ENCODE measurements at places on chromosomes 3 and 15.

GRCh38 chr3:16174026-16174355 lies 489 bp upstream of the GALNT15 start:
- no peak for DNase-seq

DNA sequence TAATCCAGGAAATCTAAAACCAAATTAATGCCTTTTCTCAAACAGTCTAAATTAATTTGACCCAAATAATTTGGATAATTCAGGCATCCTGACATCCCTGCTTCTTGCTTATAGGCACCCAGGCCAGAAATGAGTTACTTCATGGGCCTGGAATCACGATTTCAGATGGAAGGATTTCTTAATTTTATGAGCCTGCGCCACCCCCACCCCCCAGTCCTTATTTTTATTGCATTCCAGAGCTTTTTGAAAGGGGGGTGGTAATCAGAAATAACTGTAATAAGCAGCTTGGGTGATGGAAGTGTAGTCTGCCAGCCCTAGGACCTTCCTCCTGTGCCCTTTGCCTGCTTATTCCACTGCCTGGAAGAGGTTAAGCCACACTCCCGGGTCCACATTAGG lies 1.3 kb downstream of the AP2M1 start:
- DNase-seq, result no peak

DNA sequence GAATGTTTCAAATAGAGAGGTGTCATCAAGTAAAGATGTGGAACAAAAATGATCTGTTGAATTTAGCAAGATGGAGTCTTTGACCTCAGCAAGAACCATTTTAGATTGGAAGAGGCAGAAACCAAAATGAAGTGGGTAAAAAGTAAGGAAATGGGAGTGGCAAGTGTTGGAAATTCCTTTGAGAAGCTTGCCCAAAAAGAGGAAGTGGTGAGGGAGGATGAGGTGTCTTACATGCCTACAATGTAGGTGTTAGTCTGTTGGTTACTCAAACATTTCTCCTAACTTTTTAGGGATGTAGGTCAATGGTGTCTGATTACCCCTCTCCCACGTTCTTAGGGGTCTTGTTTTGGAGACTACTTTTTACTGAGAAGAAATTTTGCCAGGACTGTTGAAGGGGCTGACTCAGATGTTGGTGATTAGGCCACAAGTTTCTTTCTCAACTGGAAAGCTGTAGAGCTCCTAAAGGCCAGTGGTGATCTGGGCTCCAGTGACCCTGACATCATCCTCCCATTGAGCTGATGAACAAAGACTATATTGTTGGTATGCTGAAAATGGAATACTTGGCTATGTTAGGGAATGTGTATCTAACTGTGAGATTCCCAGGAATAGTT lies 5.1 kb downstream of the PPP2R3A start:
- no peak for DNase-seq

DNA sequence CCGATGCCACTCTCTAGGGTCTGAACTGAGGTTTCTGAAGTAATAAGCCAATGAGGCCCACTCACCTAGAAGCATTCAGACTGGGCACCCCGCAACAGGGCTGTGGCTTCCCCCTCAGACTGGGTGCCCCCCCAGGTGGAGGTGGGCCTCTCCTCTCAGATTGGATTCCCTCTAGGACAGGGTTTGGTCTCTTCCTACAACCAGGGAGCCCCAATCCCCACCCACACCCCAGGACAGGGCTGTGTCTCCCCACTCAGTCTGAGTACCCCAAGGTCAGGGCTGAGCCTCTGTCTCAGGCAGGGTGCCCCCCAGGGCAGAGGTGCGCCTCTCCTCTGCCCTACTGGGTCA lies 27.7 kb downstream of the PTH1R start:
- DNase-seq, result no peak

DNA sequence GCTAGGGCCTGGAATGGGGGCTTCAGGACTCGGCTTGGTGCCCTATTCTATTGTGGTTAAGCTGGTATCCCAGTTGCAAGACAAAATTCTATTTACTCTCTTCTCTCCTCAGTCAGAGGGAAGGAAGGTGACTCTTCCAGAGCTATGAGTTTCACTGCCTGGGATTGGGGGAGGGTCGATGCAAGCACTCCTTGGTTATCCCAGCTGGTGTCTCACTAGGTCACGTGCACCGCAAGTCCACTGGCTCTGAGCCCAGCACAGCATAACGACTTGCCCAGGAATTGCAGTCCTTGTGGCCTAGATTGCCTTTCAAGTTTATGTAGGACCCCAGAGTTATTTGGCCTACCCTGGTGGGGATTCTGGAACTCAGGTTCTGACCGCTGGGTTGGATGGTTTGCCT lies 958.8 kb downstream of the IGSF11 start:
- no peak for DNase-seq

- no peak for DNase-seq
Observed at GRCh38 chr3:116388867-116389385, 56.4 kb downstream of the LSAMP start.

DNA sequence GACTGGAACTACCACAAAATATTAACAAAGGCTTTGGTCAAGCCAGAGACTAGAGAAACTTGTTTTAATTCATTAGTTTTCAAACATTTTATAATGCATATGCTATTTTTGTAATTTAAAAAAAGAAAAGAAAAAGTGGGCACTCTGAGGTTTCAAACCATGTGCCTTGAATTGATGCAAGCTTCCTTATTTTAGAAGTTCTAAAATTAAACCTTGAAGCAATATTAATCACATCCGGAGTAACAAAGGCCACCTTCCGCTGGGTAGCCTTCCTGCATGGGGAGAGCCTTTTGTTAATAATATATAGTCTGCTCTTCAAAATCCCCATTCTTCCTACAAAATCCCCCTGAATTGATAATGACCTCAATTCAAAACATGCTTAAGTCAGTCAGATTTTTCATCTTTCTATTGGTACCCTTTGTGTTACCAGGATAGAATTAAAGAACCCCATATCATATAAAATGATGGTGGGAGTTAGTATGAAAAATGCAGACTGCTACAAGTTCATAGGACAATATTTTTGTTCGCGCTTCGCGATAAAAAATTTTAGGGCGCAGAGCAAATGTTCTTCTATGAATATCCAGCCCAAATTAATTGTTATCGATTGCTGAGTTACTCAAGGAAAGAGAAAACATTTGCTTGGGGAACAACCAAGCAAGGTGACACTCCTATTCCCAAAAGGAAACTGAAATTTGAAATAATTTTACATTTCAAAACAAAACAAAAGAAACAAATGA lies 30.6 kb downstream of the LDHAL6B start:
- no peak for DNase-seq

DNA sequence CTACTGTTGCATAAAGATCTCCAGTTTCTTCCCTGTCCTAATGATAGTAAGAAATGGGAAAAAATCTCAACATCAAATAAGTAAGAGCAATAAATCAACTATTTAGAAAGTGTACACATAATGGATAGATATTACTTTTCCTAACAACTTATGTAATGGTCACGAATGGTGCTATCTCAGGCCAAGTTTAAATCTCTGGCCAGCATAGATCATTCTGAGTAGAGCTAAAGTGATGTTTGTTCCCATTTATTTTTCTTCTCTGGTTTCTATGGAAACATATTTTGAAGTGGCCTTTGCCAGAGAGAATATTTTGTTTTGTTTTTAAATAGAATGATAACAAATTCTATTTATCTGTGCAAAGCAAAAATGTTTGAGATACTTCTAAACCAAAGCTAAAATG lies 249.7 kb upstream of the TTC14 start:
- no peak for DNase-seq

- no peak for DNase-seq
Observed at GRCh38 chr15:44735482-44736180, 697 bp upstream of the TRIM69 start.

DNA sequence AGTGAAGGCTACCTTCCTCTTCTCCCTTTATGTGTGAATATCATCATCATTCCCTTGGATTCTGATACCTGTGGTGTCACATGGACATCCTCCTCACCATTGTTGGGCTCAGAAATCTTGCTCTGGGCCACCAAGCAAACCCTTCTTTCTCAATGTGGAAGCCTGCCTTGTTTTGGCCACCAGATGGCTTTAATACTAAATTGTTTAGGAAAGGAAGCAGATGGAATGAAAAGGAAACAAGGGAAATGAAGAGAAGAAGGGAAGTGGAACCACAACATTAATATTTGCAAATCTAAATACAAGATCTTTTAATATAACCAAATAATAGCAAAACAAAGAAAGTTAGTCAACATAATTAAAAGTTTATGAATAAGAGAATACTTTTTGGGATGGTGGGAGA lies 14.0 kb downstream of the FAM227B start:
- no peak for DNase-seq

DNA sequence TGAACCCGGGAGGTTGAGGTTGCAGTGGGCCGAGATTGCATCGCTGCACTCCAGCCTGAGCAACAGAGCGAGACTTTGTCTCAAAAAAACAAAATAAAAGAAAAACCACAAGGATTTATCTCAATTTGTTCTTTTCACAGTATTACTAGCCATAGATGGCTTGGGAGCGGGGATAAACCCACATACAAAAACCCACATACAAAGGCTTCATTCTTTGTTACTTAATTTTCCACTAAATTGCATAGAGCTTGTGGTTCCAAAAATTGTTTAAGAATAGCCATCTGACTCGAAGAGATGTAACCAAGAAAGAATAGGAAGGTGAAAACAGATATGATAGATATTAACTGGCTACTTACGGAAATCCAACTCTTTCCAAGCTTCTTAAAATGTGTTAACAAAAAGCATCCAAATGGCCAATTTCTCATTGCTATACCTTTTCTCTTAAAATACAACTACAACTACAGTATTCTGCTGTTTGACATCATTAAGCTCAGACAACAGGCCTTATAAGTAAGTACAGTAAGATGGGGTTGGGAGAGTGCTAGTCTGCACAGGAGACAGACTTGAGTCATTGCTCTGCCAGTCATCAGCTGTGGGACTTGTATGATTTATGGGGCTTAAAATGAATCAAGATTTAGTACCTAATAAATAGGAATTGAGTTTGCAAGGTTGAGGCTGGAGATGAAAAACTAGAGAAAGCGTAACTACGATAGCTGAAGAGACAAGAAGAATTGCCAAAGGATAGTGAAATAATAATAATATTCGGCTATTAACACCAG lies 96.6 kb upstream of the PLXND1 start:
- DNase-seq, result no peak
